GM13976 (cell line): ENCODE measurements at places on chromosomes 5 and 9.
A peak's percentile ranks its signal among the peaks of the same experiment; 100 is the strongest.

DNA sequence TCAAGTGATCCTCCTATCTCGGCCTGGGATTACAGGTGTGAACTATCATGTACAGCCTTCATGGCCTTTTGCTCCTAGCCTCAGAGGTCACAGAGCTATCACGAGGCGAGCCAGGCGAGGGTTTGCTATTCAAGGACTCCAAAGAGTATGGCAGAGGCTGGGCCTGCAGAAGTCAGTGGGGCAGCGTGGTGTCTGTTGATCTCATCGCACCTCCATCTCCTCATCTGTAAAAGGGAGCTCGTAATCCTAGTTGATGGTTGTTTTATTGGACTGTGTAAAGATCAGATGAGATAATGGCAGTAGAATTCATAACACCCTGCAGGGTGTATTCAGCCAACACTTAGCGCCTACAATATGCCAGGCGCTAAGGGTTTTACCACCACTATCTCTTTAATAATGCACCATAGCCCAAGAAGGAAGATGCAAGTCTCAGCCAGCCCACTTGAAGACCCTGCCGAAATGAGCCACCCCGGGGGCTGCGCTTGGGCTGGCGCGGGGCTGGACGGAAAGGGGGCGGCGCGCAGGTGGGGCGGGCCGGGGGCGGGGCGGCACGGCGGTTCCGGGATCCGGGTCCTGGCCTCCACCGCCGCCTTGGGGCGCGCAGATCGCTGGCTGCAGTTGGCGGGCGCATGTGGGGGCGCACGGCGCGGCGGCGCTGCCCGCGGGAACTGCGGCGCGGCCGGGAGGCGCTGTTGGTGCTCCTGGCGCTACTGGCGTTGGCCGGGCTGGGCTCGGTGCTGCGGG lies at the start of gene GALNT12:
Gene GALNT12 (plus strand): TSS at position 601 of the 744 bp plus-strand sequence. CDS start 29 bp downstream, at position 630.
- DNase-seq, result peak; percentile 86

- DNase-seq, result peak; percentile 36
Measured at GRCh38 chr5:115377468-115378217, 81.2 kb upstream of the CCDC112 start.

GRCh38 chr5:102770803-102771202 lies 15.7 kb downstream of the PAM start:
- no peak for DNase-seq

- peak; percentile 19 for DNase-seq
Measured at GRCh38 chr5:113520429-113520828, 6.9 kb downstream of the YTHDC2 start.

GRCh38 chr5:149358294-149358651 lies 427 bp downstream of the PCYOX1L start:
- DNase-seq, result no peak

- DNase-seq, result no peak
Measured at GRCh38 chr9:94946256-94946655, 219.8 kb downstream of the AOPEP start.

GRCh38 chr5:13303445-13303844 lies 641.0 kb downstream of the DNAH5 start:
- DNase-seq, result no peak

GRCh38 chr5:90866333-90866732 lies 307.7 kb downstream of the ADGRV1 start:
- peak; percentile 38 for DNase-seq

DNA sequence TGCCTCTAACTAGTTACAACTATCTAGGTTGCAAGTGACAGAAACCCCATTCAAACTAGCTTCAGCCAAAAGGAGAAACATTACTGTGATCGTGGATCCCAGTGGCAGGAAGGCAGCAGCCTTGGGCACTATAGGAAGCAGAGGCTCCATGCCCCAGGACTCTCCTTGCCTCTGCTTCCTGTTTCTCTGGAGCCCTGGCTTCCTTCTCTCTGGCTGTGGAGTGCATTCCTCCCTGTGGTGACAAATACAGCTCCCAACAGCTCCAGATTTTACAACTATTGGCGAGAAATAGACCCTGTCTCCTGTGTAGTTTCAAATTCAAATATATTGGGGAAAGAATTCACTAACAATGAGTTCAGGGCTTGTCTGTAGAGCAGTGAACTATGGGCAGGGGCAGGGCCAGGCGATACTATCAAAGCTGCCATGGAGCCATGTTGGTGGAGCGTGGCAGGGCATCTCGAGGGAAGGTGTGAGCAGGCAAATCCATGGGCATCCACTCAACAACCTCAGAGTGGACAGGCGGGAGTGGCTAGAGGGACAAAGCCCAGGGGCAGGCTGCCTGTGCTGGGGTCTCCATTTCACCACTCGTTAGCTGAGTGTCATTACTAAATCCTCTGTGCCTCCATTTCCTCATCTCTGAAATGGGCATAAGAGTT lies 189.5 kb downstream of the ERCC6L2 start:
- DNase-seq, result no peak

DNA sequence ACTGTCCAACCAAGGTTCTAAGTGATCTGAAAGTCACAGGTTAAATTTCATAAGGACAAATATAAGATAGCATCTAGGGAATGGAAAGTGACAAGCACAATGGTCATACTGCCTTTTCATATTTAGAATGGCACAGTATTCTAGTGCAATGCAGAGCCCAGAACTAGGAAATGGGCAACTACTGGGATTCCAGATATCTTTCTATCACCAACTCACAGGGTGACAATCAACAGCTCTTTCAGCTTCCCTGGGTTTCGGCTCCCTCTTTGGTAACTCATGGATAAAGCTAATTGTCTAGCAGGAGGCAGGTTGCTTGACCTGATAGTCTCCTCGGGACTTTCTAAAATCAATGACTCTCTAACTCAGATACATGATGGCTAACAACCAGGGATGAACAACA lies 60.4 kb downstream of the NR3C1 start:
- DNase-seq, result no peak

- DNase-seq, result no peak
Measured at GRCh38 chr9:99531313-99531712, 290.4 kb upstream of the NR4A3 start.

- no peak for DNase-seq
Measured at GRCh38 chr5:139575751-139576150, 14.6 kb downstream of the UBE2D2 start.

DNA sequence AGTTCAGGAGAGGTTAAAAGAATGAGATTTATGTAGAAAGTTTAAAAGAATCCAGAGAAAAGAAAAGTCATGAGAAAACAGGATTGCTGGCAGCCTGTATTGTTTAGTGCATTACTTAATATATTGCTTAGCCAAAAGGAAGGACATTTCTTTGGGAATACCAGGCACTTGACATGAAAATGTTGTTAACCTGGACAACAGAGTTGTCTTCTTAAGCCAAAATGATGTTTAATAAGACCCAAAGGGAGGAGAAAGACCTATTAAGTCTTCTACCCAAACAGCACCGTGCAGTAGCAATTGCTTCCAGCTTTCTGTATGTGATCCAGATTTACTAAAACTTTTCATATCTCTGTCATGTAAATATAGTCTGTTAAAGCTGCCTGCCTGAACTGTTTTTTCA lies 74.0 kb upstream of the PRLR start:
- DNase-seq, result no peak

DNA sequence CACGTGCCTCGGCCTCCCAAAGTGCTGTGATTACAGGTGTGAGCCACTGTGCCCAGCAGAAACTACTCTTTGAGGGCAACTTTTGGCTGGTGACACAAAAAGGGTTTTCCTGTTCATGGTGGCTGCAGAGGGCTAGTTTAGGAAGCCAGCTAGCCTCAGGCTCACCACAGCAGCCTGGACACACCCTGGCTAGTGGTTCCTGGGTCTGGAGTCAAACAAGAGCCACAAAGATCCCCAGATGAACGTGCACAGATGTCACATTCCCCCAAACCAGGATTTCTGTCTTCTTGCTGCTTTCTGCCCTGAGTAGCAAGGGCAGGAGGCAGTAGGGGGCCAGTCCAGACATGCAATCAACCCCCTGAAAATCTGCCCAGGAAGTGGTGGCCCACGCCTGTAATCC lies 6.8 kb downstream of the HBEGF start:
- no peak for DNase-seq

DNA sequence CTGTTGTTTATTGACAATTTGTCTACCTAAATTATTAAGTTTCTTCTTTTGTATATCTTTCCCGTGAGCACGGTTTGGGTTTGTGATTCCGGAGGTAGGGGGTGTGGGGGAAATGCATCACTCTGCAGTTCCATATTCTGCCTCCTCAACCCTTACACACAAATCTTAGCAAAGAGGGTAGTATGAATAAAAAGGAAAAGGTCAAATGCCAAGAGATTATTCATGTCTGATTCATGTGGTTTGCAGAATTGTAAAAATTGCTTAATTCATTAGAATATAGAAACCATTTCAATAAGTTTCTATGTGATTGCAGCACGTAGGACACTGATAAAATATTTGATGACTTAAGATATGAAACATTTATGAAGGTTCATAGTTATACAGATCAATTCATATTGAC lies 601.9 kb downstream of the SEMA5A start:
- DNase-seq, result no peak

DNA sequence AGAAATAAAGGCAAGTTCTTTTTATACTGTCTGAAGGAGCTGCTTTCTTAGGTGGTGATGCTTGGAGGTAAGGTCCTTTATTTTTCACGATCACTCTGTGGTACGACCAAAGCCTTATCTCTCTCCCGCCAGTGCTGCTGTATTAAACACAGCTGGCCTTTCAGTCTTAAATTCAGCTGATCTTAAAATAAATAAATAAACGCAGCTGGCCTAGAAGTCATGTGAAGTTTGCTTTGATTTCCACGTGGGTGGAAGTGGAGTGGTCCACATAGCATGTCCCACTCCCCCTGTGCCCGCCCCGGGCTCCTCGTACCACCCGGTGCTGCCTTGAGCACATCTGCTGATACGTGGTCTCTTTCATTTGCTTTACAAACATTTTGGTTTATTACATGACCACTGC lies 260.4 kb downstream of the FANCC start:
- DNase-seq, result no peak

GRCh38 chr5:15594977-15595568 lies 95.1 kb downstream of the FBXL7 start:
- no peak for DNase-seq

- no peak for DNase-seq
Measured at GRCh38 chr5:16725575-16725974, 108.8 kb upstream of the RETREG1 start.

DNA sequence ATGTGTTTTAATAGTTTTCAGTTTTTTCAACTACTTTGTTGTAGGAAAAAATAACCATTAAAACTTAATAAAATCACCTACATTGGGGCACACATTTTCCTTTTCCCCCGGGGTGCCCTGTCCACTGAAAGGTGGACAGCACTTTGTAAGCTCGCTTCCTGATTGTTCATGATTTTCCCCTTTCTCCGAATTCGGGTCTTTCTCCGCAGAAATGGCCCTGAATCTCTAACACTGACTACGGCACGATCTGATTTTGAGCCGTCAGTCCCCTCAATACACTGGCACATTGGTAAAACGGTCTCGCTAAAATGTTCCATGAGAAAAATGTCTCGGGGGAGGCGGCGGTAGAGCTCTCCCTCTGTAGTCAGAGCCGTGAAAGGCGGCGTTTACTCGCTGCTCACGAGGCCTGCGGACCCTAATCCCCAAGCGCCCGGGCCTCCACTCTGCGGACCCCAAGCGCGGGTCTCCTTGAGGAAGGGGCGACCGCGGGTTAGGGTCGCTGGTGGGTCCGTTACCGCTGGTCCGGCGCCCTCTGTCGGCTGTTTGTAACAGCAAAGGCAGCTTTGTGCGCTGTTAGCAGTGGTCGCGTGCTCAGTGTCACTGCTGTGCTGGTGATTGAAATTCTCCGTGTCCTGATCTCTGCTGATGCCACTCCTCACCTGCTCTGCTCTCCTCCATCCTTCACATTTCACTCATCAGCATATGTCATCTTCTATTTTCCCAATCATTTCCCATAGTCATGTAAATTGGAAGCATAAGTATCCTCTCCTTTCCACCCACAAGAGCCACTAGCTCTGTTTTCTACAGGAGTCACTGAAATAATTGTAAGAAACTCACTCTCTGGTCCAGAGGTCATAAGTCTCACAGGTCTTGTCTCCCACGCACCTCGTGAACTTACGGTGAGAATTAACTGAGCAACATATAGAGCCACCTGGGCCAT lies 10.8 kb upstream of the IFNA2 start:
- peak; percentile 56 for DNase-seq

DNA sequence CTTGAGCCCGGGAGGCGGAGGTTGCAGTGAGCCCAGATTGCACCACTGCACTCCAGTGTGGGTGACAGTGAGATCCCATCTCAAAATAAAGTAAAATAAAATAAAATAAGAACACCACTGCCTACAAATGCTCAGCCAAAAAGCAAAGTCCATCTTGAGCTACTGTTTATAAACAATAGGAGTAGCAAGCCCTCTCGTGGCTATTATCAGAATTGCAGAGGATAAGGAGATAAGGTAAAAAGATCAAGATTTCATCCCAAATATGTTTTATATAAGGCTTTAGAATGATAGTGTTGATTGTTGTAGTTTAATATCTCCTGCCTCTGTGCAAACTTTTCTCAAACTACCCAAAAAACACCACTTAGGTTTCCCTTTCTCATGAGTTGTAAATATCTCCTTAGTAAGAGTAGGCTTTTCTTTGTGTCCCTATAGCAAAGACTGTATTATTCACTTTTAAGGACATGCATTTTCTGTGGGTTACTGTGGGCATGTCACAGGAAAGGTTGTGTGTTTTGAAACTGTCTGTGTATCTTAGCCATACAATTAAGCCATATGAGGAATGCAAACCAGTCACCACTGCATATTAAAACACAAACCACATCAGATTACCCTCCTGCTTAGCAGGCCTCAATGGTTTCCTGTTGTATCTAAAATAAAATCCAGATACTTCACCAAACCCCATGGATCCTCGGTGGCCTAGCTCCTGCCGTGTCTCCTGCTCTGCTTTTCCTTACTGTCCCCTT lies 31.8 kb upstream of the CKS2 start:
- DNase-seq, result peak; percentile 55

DNA sequence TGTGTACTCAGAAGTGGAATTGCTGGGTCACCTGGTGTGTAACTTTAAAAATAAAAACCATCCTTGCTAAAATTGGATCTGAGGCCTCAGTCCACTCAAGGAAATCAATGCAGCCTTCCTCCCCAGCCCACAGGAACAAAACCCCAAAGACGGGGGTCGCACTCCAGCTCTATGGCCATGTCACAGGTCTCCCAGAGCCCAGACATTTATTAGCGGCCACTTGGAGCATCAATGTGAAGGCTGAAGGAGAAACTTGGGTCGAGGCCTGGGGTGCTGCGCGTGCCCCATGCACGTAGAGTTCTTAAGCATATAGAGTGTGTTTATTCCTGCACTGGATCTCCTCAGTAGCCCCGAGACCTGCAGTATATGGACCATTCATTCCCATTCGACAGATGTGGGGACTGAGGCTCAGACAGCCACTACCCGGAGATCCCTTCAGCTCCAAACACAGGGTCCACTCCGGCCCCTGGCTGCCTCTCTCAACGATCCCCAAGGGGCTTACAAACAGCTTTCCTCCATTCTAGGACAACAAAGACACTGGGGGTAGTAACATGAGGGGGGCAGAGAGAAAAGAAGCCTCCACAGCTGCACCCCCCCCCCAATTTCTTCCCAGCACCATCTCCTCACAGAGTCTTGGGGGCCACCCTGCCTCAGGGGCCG lies 14.3 kb upstream of the OLFM1 start:
- no peak for DNase-seq

DNA sequence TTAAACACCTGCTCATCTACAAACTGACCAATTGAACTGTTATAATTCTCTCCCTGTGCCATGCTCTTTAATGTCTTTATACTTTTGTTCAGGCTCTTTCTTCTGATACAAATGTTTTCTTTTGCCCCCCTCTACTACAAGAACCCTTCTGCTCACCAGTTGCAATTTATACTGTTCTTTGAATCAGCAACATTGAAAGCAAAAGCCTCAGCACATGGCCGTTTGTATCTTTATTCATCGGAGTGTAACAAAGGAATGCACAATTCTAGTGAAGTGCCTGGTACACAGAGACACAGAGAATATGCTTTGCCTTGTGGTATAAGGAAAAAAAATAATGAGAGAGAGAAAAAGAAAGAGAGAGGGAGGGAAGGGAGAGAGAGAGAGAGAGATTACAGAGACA lies 547.1 kb downstream of the CDH12 start:
- no peak for DNase-seq
